BJ (cell line): ENCODE measurements at places on chromosomes 6 and 20.

DNA sequence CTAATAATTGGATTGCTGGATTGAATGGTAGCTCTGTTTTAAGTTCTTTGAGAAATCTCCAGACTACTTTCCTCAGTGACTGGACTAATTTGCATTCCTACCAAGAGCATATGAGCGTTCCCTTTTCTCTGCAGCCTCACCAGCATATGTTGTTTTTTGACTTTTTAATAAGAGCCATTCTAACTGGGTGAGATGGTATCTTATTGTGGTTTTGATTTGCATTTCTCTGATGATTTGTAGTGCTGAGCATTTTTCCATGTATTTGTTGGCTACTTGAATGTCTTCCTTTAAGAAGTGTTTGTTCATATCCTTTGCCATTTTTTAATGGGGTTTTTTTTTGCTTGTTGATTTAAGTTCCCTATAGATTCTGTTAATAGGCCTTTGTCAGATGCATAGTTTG is 94.7 kb upstream of the AHI1 start:
- DNase-seq = no peak

GRCh38 chr6:161459008-161459615 is 185.3 kb upstream of the AGPAT4 start:
- DNase-seq = no peak

GRCh38 chr6:28117386-28118050 is 6.9 kb upstream of the ZSCAN16 start:
- no peak for DNase-seq

- no peak for DNase-seq
Measured at GRCh38 chr6:160071805-160072690, 49.6 kb upstream of the SLC22A1 start.

DNA sequence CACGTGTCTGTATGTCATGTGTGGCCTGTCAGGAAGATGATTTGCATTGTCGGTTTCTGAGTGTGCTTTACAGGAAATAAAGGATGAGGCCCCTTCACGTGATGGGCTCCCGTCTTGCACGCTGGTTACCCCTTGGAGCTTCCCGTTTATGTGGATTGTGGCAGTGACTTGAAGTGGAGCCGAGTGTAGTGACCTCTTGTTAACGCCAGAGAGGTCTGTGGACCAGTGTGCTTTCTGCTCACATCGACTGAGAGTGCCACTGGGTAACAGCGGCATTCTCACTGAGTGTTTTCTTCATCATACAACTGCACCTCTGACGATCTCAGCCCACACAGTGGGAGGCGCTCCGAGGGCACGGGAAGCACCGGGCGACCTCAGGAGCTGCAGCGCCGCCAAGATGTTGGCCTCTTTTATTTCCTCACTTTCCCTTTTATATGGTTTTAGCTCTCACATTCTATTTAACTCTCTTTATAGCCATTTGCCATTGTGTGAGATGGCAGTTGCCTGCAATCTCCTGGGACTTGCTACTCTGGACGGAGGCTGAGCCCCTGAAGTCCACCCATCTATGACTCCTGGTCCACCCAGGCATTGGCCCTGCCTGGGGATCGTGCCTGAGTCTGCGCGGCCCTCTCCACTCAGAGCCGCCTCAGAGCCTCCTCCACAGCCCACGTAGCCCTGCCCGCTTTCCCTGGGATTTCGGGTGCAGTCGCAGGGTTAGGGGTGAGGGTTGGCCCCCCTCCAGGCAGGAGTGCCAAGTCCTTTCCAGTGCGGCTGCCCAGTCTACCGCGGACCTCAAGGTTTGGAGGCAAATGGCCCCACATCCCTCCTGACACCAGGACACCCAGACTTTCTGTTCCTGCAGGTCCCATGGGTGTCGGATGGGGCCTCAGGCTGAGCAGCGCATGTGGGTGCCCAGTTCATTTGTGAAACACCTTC is 238.9 kb downstream of the ERMARD start:
- DNase-seq = no peak

- no peak for DNase-seq
Measured at GRCh38 chr20:25270829-25271251, 23.0 kb downstream of the PYGB start.

GRCh38 chr6:2643935-2644539 is 106.7 kb downstream of the MYLK4 start:
- DNase-seq = no peak

- DNase-seq = no peak
Measured at GRCh38 chr20:48679599-48679998, 148.2 kb downstream of the PREX1 start.
